ENCODE measurements at places on chromosomes 1 and 21.

GRCh38 chr21:36246080-36246631 is 73.8 kb upstream of the MORC3 start:
- DNase-seq = no peak

DNA sequence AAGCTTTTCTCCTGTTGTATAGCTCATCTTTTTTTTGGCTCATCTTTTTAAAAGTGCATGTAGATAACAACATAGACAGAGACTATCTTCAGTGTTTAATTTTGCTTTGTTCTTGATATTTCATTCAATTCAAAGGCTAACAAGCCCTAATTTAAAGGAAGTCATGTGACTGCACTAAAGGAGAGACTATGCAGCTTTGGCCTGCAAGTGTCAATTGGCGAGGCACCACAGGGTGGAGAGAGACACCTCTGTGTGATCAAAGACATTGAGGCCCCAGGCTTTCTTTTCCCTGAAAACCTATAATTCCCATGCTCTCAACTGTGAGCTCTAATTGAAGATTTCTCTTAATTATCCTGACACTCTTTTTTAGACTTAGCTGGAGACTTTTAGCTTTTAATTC is 53.6 kb downstream of the CHODL start:
- DNase-seq = no peak

DNA sequence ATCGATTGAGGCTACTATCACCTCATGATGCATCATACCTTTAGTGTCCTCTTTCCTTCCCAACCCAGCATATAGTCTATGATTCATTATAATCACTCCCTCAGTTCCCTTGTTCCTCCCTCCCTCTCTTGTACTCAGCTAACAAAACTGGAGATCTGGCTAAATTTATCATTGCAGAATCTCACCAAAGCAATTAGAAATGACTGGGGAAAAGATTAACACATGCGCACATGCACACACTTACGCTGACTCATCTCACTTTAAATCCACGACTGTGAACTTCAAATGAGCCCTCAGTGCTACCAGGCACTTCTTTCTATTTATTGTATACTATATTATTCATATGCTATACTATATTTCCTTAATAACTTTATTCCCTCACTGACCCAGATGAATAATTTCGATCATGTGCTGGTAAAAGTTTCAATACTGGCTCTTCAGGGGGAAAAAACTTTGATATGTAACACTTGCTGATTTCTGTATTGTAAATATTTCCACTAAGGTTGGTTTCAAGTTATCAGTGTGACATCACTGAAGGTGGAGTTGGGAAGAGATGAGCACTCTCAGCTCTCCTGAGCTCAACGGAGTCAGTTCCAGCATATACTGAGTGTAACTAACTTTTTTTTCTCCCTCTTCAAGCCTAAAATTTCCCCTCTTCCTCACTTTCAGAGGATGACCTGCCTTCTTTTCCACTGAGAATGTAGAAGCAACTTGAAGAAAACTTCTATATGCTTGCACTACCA is 613.7 kb upstream of the B3GALT2 start:
- DNase-seq = peak; percentile 14

DNA sequence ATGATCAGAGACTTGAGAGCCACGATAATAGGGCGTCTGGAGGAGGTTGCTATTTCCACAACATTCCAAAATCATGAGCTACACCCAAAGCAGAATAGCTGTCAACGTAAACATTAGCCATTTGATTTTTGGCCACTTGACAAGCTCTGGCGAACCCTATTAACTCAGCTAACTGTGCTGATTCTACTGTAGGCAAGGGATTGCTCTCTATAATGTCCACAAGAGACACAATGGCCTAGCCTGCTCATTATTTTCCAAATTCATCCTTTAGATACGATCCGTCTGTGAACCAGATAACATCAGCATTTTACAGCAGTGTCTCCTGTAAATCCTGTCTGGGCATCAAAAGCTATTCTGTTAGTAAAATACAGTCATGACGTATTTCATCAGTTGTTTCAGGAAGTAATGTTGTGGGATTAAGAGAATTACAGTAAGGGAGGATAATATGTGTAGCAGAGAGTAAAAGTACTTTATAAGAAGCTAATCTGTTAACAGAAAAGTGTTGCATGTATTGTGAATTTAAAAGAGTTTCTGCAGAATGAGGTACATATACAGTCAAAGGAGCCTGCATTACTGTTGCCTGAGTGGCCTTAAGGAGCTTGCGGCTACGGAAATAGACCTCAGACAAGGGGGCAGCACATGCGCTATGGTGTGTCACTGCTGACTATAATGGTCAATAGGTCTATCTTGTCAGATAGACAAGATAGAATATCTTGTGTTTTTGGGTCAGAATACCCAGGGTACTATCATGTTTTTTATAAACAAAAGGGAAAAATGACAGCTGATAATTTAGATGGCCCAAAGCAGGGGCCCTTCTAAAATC is 44.9 kb upstream of the TINAGL1 start:
- peak; percentile 33 for DNase-seq

- no peak for DNase-seq
These were observed 152.2 kb downstream of the ZNF326 start for GRCh38 chr1:90147093-90147492.

GRCh38 chr1:214664651-214665433 is 61.8 kb downstream of the CENPF start:
- no peak for DNase-seq

GRCh38 chr1:14855268-14855667 is 256.8 kb downstream of the KAZN start:
- no peak for DNase-seq

DNA sequence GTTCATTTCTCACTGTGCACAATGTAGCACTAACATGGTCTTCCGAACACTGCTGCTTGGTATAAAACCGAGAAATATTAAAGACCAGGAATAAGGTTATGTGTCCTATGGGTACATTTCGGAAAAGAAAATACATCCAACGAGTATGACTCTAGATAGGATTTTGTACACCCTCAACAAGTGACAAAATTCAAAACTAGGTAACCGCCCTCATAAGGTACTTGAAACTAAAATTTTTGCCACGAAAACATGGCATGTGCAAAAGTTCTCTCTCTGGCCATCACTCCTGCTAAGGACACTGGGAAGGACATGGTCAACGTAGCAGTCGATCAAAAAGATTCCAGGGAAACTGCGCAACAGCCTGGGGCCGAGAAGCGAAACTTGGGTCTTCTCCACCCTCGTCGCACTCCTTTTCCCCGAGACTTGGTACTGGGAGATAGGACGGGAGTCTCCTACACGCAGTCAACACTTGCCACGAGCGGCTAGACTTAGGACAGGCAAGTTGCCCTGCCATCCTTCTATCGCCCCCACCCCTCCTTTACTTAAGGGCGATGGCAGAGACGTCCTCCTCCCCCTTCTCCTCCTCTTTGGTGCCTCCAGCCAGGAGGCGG is 338 bp upstream of the TOR1AIP1 start:
- DNase-seq = peak; percentile 74

DNA sequence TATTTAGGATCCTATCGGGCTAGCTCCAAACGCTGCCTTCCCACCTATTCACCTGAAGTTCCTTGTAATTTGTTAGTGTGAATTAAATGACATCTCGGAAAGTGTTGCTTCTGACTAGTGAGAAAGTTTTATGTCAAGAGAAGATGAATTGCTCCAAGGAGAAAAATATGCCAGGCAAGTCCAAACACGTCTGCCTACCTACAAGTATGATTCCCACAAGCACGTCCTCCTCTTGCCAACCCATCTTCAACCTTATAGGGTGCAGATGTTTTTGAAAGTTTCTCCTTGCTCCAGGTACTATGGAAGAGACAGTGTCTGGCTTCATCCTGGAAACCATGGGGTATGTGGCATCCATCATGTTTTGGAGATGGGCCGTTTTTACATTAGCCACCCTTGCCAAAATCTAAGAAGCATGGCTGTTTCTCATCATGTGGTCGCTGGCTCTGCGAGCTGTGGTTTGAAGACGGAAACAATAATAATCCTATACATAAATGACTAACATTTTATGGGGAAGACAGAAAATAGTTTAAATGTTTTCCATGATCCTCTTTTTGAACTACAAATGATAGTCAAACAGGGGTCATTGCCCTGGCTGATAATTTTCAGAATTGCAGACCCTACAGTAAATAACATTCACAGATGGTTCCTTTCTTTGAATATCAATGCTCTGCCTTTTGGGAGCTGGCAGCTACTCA is 505.8 kb downstream of the SMYD3 start:
- peak; percentile 85 for DNase-seq

DNA sequence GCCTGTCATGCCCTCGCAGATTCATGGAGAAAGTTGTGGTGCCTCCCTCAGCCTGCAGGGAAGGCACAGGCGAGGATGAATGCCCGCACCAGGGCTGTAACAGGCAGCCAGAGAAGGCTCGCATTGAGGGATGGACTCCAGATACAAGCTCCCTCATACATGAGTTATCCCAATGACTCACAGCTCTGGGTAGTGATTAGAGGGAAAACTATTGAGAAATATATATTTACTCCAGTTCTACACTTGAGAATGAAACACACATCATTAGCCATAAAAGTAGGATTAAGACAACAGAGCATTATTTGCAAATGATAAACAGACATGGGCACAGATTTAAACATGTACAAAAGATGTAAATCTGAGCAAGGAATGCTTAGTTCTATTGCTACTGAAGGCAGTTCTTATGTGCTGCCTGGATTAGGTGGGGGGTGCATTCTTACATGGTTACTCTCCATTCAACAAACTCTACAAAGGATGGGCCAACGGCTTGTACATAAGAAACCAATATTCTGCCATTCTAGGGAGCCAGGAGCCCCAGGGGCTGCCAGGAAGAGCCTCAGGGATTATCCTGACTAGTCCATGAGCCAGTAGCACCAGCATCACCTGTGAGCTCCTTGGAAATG is 97.9 kb downstream of the CSMD2 start:
- peak; percentile 73 for DNase-seq

GRCh38 chr1:6601049-6601922 is 1.4 kb downstream of the KLHL21 start:
- peak; percentile 69 for DNase-seq
